ENCODE measurements at places on chromosomes 4 and X.

DNA sequence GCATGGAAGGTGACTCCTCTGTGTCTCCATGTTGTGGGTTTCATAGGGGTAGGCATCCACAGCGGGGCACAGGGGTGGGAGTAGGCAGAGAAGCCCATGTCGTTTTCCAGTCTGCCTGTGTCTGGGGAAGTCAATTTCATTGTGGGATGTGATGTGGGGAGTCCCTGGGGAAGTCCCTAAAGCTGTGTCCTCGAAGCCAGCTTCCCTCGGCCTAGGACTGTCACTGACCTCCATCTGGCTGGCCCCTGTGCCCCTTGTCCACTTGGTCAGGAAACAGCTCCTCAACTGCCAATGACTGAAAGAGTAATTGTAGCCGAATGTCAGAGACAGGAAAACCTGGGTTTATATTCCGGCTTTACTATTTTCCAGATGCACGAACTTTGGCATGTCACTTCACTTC is 109.6 kb downstream of the DRD5 start:
- no peak for DNase-seq

GRCh38 chrX:79100791-79101484 is 43.5 kb upstream of the GPR174 start:
- no peak for DNase-seq

GRCh38 chr4:139873111-139873860 is 207.7 kb downstream of the MGST2 start:
- DNase-seq = no peak

- DNase-seq = no peak
Observed at GRCh38 chrX:148785256-148785655, 284.8 kb downstream of the AFF2 start.
